T-helper 2 cell (primary cell): ENCODE measurements at places on chromosomes 6 and 20.

DNA sequence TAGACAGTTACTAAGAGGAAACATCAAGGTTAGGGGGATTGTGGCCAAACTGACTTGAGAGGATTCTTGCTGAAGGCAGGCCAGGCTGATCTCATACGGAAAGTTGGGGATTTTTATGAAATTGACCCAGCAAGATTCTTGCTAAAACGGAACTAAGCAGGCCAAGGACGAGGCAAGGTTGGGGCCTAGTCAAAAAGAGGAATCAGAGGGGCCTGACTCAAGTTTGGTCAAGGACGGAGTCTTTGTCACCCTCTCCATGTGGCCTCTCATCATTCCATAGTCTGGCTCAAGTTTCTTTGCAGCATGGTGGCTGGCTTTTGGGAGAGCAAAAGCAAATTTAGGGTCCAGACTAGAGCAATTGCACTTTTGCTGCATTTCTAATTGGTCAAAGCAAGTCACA lies 7.9 kb upstream of the HECA start:
- DNase-seq: no peak

GRCh38 chr6:170258407-170258806 lies 32.5 kb downstream of the DLL1 start:
- DNase-seq: no peak

- DNase-seq: no peak
Observed at GRCh38 chr6:28525496-28526039, at the start of gene GPX5. Gene GPX5, plus strand, starts transcription at chr6:28525881. Its CDS starts 133 bp downstream, at chr6:28526014.

GRCh38 chr6:12266571-12266970 lies 23.6 kb upstream of the EDN1 start:
- no peak for DNase-seq

DNA sequence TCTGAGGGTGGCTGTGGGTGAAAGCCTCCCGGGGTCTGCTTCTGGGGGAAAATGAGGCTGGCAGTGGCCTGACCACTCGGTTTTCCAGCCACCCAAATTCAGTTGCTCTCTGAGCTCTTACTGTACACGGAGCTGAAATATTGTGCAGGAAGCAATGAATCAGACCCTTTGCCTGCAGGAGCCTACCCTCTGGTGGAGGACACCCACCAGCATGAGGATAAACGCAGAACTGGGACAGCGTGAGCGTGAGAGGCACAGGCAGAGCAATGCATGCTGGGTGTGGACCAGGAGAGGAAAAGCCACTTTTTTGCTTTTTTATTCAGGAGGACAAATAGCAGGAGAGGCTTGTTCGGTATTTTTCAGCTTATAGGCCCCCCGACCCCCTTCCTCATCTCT lies 298.0 kb downstream of the QKI start:
- DNase-seq: no peak

DNA sequence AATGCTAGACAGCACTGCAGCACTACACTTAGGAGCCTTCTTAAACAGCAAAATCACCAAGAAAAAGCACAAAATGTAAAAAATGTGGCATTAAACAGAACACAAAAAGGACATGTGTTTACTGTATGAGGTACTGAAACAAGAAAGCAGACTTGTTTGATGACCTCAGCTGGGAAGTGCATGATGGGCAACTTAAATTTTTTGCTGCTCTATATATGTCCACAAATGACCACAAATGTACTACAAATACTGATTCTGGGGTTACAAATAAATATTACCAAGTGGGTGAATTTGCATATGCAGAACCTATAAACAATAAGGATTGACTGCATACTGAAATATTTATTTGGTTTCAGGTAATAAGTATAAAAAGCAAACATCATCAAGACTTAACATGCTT lies 13.1 kb downstream of the RAB23 start:
- no peak for DNase-seq

DNA sequence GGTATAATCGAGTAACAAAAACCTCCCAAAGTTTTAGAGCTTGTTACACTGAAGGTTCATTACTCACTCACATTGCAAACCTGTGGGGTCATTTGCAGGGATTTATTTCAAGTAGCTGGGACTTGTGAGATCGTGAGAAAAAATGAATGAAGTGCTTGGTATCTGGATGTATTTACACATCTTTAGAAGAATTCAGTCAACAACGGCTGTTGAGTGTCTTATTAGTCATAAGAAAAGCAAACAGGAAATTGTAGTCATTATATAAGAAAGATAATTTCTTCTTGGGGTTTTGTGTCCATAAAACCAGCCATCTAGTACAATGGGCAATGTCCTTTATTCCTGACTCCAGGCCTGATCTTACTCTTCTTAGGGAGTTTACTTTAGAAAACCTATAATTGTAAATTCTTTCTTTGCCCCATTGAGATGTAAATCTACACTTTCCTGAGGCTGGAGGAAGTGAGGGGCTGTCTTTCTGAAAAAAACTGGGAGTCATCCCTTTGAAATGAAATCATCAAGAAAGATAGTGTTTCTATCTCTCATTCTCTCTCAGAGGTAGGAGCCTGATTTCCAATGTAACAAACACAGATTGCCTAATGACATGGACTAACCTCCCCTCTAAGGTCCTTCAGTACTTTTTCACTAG lies 202.5 kb upstream of the ASCC3 start:
- DNase-seq: peak; percentile 4

- DNase-seq: no peak
Observed at GRCh38 chr20:54340206-54340605, 132.3 kb downstream of the PFDN4 start.

DNA sequence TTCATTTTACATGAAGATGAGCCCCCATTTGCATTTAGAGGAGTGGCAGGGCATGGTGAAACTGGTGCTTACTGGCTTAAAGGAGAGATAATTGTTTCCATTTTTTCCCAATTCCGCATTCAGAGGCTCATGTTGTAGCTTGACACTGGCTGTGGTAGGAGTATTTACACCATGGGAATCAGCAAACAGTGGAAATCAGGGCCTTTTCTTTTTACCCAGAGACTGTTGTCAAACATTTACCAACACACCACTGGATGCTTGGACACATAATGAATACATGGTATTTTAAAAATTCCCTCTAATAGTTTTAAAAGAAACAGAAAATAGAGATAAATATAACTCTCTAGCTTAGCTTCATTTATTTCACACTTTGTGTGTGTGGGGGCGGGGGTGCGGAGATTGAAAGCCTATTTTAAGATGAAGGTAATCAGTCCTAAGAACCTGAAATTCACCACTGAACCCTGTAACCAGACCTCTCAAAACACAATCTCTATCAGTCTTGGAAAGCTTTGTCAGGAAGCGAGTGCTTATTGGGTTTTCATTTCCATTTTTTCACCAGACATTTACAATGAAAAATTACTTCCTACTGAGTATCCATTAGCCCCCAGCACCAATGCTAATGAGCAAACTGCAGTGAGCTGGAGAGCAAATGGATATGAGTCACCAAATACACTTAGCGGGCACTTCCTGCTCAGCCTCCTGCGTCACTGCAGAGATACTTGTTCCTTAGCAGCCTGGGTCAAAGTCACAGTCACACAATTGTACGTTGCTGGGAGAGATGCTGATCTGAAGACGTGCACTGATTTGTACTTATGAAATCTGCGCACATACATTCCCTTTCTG lies 532.0 kb downstream of the BCKDHB start:
- no peak for DNase-seq

- DNase-seq: no peak
Observed at GRCh38 chr6:137240168-137240567, 21.0 kb upstream of the IFNGR1 start.

DNA sequence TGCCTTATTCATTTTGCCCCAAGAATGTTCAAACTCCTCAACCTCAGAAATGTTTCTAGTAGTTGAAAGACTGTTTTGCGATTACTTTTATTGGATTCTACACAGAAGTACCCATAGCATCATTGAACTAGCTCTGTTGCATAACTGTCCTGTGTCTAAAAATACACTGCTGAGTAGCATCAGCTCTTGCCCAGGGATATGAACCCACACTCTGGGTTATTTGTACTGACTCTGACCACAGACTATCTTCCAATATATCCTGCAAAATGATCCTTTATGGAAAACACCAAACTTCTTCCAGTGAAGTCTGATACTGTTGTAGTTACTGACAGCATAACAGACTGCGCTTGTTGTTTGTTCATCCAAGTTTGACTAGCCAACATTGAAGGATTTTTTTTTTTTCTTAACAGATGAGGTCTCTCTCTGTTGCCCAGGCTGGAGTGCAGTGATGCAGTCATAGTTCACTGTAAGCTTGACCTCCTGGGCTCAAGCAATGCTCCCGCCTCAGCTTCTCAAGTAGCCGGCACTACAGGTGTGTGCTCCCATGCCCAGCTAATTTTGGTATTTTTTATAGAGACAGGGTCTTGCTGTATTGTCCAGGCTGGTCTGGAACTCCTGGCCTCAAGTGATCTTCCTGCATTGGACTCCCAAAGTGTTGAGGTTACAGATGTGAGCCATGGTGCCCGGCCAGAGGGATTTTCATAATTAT lies 49.9 kb downstream of the TULP4 start:
- DNase-seq: no peak

DNA sequence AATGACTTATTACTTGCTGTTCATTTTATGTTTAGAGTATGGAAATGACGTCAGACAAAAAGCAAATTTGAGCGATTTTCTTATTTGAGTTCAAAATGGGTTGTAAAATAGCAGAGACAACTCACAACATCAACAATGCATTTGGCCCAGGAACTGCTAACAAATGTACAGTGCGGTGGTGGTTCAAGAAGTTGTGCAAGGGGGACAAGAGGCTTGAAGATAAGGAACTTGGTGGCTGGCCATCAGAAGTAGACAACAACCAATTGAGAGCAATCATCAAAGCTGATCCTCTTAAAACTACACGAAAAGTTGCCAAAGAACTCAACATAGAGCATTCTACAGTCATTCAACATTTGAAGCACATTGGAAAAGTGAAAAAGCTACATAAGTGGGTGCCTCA lies 43.8 kb downstream of the REV3L start:
- no peak for DNase-seq

GRCh38 chr6:53179961-53180651 lies 31.5 kb upstream of the GCM1 start:
- DNase-seq: no peak

DNA sequence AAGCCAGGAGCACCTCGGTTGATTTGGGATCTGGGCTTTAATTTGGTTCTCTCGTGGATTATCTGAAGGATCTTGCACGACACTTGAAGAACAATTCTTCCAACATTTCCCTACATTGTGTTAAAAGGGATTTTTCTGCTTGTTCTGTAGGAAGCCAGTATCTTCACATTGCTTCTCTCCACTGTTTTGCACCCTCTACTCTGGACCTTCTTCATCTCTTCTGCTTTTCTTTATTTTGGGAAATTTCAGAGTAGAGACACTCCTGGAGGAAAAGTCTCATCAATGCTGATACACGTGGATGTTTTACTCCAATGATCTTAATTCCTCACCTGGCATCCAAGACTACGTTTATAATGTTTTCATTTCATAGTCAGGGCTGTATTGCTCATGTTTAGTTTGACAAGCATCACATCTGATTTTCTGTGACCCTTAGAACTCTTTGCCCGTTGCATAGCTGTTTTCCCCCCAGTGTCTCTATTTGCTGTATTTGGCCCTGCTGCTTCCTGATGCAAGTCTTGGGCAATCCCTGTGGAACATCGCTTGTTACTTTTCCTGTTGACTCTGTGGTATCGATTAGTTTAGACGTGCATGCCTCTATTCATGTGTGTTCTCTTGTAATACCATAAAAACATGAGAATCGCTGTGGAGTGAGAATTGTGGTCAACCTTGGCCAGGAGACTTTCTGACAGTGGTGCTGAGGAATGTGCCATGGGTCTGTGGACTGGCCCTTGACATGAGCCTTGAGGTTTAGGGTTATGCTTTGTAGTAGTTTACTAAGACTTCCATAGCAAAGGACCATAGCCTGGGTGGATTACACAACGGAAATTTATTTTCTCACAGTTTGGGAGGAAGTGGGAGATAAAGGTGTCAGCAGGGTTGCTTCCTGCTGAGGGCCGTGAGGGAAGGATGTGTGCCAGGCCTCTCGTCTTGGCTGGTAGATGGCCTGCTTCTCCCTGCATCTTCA lies 12.5 kb downstream of the PLCB1 start:
- no peak for DNase-seq

GRCh38 chr20:62056975-62057374 lies 8.7 kb downstream of the TAF4 start:
- DNase-seq: no peak

DNA sequence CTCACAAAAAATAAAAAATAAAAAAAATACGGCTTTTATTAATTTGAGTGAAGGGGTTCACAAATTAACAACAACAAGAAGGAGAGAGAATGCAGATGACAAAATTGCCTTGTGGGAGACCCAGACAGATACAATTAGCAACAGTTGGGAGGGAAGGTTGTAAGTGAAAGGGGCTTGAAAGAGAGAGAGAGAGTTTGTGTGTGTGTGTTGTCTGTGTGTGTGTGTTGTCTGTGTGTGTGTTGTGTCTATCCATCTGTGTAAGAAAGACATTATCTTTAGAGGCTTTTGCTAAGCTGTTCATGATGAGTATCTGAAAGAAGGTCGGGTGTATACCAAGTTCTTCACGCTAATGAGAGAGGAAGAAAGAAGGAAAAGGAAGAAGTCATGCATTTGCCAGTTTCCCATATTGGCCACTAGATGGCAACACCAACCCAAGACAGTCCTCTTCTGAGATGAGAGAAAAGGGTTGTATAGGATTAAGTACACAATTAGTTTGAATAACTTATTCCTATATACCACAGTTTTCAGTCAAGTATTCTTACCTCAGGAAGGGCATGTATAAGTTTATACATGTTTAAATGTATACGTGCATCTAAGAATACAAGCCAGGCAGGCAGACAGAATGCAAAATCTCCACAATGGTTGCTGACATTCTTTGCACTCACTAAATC lies 63.7 kb upstream of the CD2AP start:
- peak; percentile 6 for DNase-seq

DNA sequence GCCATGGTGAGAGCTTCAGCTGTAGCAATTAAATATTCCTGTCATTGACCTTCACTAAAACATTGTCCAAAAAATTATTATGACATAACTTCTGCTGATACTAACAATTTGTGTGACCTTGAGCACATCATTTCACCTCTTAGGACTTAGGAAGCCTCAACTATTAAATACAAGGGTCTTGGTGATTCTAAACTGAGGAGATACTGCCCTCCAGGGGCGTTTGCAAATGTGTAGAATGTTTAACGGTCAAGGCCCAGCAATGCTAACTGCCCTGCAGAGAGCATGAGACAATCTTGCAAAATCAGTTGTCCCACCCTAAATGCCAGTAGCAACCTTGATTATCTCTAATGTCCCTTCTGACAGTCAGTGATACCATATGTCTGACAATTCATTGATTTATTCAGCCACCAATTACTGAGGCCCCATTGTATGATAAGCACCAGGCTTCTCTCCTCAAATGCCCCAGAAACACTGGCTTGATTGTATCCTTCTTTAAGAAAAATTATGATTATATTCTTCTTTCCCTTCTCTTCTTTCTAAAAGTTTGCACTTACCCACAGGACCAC lies 284.1 kb upstream of the PLN start:
- no peak for DNase-seq

- DNase-seq: no peak
Observed at GRCh38 chr20:47960277-47960676, 175.0 kb upstream of the SULF2 start.
